ENCODE measurements at places on chromosomes 3 and 15.

DNA sequence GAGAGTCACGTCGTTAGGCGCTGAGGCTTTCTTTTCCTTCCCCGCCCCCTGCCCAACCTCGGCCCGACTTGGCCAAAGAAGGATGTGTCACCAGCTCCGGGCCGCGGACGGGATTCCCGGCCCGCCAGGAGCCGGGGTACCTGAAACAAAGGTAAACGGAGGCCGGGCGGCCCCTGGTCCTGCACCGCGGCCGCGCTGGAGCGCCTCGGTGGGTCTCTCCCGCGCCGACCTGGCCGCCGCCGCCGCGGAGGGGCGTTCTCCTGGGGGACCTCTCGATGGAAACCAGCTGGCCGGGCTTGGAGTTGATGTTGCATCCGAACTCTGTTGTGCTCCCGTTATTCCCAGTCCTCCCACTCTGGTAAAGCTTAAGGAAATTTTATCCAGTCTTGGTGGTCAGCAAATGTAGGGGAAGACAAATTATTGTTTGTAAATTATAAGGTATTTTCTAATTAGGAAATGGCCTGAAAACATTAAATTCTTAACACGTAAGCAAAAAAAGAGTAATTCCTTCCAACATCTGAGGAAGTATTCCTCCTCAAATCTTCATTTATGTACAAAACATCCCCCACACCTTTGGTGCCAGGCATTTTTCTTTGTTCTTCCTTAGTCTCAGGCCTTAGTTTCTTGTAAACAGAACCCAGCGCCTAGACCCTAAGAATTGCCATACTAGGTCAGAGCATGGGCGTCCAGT is 888 bp downstream of the PPP2R3A start:
- no peak for DNase-seq

DNA sequence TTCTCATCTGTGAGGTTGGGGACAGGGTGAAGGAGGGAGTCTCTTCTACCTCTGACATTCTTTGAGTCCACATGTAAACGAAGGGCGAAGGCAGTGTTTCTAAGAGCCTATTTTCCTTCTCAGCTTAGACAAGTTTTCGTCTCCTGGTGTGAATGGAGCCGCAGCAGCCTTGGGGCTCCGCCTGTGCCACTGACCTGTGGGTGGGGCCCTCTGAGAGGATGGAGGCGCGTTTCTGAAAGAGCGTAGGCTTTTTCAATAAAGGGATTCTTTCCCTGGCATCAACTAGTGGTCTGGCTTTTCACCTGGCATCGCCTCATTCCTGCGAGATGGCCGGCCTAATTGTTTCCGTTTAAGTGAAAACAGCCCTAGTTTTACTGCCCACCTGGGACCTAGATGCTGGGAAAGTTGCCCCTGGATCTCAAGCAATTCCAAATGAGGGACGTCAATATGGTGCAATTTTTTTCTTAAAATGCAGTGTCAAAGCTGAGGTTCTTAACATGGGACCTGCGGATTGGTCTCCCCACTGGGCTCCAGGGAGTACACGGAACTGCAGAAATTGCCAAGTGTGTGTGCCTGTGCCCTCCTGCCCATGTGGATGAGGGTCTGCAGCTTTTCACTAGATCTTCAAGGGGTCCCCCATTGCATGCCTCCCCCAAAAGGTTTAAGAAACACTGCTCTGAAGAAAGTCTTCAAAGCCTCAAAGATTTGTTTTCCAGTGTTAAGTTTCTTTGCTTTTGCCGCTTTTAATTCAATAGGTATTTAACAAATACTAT is 958 bp downstream of the GLDN start:
- no peak for DNase-seq

GRCh38 chr15:88506628-88507027 is 39.1 kb downstream of the MRPS11 start:
- DNase-seq, result no peak

GRCh38 chr15:64987136-64987535 is 2.6 kb downstream of the SPG21 start:
- no peak for DNase-seq

- DNase-seq, result no peak
These were observed 300.9 kb downstream of the PYDC2 start for GRCh38 chr3:191761906-191762305.

DNA sequence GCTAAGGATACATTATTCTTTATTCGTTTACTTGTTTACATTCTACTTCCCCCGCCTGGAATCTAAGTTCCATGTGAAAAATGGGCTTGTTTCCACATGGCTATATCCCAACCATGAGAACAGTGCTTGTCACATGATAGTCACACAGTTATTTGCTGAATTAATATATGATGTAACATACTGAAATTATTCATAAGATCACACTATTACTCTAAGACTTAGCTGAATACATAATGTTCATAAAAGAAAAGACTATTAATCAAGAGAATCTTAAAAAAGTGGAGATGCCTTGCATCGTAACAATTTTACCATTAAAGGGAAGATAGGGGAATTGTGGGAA is 6.5 kb downstream of the PBRM1 start:
- no peak for DNase-seq

DNA sequence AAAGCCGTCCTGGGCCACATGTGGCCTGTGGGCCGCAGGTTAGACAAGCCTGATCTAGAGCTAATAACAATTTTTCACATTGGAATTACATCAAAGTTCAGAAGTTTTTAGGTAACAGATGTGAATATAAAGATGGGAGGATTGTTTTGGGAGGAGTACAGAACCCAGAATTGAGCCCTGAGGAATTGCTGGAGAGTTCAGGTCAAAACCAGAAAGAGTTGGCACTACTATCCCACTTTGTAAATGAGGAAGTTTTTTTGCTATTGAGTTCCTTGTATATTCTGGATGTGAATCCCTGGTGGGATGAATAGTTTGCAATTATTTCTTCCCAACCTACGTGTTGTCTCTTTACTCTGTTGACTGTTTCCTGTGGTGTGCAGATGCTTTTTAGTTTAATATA is 109.5 kb upstream of the LIPC start:
- no peak for DNase-seq

GRCh38 chr3:142925140-142925539 is 36.3 kb upstream of the PCOLCE2 start:
- DNase-seq, result no peak

- DNase-seq, result no peak
These were observed 21.8 kb upstream of the PTX3 start for GRCh38 chr3:157414861-157415260.

GRCh38 chr3:63867225-63867624 is 3.6 kb downstream of the ATXN7 start:
- no peak for DNase-seq

GRCh38 chr3:12336099-12336498 is 47.2 kb downstream of the PPARG start:
- no peak for DNase-seq

DNA sequence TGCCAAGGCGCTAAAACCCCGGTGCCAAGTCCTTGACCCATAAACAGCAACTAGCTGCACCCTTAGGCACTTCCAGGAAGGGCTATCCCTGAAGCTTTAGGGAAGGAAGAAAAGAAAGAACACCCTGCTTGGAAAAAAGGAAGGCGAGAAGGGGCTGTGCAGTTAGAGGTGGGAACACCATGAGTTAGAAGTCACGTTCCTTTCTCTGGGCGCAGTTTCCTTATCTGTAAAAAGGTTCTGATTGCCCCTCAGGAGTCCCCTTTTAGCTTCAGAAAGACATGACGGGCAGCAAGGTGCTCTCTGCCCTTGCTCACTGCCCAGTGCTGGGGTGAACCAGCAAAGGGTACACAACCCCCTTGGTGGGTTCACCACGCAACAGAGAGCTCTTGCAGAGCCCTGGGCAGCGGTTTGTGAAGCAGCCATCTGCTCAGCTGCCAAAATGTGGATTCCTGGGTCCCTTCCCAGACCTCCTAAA is 798 bp downstream of the GCHFR start:
- no peak for DNase-seq

All from activated CD4-positive, alpha-beta T cell treated with anti-CD3 and anti-CD28 coated beads, Interleukin-2, amount 50 U/mL, for 48 hours (primary cell).